Neural progenitor cell (in vitro differentiated cells): ENCODE measurements at places on chromosomes 4 and X. TPM values are rescaled to one million over a fixed set of nuclear protein-coding genes. Genes with fewer than 3 reads are reported as not detected.

Gene PHEX
- total RNA-seq, result 0.06 and 0.07 TPM in 2 replicates

Gene ARR3
- total RNA-seq, result not detected in 2 replicates

Gene CLDN2
- not detected in 2 replicates for total RNA-seq

Gene TMEM31
- total RNA-seq, result 0.46 TPM in 1 of 2 replicates, not detected in the other

Gene RIBC1
- total RNA-seq, result 0.62 and 1.5 TPM in 2 replicates

Gene DCLK2
- total RNA-seq, result 7.9 and 11.7 TPM in 2 replicates

Gene GRPR
- 2.8 and 4.1 TPM in 2 replicates for total RNA-seq

DNA sequence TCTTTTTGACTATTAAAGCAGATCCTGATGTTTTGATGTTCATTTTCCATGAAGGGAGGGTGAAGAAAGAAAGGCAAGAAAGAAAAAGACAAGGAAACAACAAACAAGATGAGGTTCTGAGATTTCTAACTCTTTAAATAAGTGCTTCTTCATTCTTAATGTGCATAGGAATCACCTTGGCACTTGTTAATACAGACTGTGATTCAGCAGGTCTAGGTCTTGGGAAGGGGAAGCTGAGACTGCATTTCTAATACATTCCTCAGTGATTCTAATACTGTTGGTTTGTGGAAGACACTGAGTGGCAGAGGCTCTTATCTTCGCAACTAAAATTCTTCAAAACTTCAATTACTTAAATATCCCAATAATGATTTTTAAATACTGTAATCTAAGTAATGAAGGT is 95.2 kb upstream of the NAP1L5 start:
- no peak for DNase-seq

DNA sequence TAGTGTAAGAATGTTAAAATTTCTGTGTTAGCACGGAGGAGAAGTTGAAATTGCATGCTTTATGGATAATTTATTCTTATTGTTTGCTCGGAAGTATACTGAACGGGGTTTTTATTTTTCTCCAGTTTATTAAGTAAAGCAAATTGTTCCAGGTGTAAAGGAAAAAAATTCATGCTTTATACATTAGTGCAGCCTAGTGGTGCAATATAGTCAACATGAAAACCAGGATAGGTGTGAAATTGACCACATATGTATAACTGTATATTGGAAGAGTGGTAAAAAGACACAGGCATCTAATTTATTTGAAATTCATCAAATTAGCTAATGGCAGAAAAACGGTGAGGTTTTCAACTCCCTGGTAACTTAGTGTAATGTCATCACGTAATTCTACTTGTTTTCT is 959 bp downstream of the BRS3 start:
- DNase-seq, result no peak

DNA sequence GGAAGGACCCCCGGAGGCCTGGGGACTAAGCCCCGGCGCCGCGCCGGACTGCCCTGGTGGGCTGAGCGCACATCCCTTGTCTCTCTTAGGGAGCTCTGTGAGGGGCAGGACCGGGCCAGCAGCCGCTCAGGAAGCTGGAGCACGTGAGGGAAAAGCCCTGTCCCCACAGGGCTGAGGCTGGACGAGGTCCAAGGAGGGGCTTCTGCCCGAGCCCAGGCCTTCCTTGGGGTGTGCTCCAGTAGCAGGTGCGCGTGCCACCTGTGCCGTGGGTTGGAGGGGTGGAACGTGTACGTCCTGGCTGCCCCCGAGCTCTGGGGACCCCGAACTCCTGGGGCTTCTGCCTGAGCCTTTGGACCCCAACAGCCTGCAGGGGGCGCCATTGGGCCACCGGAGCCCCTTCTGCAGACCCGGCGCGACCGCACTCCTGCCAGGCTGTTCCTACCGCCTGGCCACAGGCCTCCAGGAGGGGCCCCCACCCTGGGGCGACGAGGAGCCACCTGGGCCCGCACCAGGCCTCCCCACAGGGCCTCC is 27.2 kb downstream of the TACC3 start:
- peak; percentile 92 for DNase-seq

DNA sequence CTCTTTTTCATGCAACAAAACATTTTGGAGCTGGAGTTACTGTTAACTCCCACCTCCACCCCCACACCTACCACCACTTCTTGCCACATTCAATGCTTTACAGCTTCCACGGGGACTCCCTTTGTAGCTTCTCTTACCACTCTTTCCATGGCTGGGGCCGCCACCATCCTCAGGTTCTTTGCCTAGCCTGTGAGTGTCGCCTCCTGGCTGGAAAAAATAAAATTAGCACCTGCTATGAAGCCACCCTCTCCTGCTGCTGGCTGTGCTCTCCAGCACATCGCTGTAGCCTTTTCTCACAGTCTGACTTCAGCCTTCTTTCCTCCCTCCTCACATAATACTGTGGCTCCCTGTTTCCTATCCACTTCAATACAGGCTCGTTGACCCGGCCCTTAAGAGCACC is 114.4 kb downstream of the FRAS1 start:
- DNase-seq, result peak; percentile 18

DNA sequence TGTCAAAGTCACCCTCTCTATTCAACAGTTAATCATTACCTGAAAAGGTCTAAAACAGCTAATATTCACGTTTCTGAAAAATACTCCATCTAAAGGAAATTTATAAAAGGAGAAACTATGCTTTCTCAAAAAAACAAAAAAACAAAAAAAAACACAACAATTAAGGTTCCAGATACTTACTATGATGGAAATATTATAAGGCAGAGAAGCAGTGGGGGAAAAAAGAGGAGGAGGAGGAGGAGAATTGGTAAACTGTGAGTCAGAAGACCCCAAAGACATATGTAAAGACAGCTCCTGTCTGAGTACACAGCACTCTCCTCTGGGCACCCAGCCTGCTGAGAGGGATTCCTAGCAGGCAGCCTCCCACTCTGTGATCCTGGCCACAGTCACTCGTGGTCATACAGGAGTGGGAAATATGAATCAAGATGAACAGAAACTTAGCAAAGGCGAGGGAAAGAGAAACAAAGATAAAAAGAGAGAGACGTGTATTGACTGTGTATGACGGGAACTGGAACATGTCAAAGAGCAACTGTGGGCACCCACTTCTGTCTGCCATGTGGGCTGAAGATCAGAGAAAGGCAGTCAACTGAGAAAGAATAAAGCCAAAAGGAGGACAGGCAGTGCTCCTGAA is 12.5 kb downstream of the KLHL15 start:
- no peak for DNase-seq

DNA sequence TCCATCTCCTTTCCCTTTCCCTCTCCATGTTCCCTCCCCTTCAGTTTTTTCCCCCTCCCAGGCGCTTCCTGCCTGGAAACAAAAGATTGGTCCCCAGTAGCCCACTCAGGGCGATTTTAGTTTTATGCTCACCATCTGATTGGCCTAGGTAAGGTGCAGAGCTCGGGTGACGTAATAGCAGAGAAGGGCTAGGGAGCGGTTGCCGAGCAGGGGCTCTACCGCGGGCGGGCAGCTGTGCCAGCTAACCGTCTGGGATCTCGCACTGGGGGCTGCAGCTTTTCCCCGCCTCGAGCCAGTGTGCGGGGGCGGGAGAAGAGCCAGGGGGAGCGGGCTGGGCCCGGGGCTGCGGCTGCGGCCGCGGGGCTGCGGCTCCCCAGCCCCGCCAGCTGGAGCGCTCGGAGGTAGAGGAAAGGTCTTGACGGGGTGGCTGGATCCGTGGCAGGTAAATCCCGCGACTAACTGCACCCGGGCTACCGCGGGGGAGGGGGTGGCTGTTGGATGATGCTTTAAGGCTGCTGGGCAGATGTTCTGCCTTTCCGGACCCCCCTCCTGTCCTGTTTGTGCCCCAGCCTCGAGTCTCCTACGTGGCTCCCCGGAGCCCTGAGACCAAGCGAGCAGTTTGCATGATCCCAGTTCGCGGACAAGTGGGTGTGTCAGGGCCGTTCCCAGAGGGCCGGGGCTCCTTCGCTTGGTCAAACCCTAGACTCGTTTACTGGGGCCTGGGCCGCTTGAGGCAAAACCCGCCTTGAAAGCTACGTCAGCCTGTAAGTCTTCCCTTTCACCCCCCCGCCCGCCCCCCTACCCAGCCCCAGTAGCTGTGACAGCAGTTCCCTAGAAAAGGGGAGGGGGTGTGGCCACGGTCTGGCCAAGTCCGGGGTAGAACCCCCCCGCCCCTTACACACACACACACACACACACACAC is at the start of gene PAK3:
TSS of gene PAK3 (plus strand) at position 218 of the 922 bp plus-strand sequence. CDS start 26,913 bp downstream, outside the sequence.
- DNase-seq, result peak; percentile 79

- peak; percentile 9 for DNase-seq
Observed at GRCh38 chr4:82123934-82124333, 249.9 kb downstream of the HNRNPD start.

DNA sequence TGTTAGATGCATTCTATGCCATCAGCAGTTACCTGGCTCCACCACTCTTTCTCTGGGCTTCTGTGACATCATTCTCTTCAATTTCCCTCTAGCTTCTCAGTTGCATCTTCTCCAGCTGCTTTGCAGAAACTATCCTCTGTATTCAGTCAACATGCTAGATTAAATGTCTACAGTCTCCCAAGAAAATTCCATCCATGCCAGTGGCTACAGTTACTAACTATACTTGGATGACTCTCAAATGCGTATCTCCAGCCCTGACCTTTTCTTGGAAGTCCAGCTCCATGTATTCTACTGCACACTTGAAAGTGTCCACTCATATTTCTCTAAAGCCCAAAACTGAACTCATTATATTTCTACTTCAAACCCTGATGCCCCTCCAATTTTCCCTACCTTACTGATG is 232.3 kb upstream of the TENM3 start:
- no peak for DNase-seq

DNA sequence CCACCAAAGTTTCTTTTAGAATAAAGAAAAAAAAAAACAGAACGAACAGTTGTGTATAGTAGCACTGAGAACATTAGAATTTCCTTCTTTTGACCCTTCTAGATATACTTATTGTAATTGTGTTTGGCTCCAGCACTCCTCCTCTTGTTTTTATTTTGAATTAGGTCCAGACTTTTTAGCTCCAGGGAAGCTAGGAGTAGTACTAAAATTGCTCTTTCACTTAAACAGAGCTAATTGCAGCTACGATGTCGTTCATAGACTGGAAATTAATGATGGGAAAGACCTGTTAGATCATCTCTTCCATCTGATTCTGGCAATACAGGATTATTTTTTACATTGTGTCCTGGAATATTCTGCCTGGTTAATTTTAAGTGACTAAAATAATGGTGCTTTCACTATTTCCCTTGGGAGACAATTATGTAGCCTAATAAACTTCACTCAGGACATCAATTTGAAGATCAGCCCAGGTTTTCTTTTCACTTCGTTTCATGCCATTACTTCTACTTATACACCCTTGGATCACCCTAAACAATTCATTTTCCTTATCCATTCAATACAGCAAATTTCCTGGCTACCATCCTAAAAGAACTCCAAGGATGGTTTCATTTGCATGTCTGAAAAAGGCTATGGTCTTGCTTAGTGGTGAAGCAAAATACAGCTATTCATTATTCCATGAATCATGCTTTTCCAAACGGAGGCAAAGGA is 480.8 kb upstream of the TECRL start:
- no peak for DNase-seq

DNA sequence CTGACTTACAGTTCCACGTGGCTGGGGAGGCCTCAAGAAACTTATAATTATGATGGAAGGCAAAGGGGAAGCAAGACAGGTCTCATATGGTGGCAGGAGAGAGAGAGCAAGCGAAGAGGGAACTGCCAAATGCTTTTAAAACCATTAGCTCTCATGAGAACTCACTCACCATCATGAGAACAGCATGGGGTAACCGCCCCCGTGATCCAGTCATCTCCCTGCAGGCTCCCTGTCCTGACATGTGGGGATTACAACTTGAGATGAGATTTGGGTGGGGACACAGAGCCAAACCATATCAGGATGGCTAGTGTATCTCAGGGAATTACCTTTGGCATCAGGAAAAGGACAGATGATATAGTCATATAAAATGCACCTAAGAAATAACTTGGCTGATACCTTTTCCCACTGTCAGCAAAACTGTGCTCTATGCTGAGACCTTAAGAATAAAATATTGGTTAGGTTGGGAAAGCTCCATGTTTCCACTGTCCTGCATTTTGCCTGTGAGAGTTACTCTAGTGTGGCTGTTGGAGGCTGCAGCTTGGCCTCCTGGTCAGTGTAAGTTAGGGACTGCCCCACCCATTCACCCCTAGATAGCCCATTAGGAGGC is 110.3 kb downstream of the UCHL1 start:
- DNase-seq, result no peak

GRCh38 chrX:45750639-45751038 is 550.0 kb upstream of the DIPK2B start:
- no peak for DNase-seq

- DNase-seq, result no peak
Observed at GRCh38 chr4:36224972-36225903, 19.1 kb downstream of the ARAP2 start.

- DNase-seq, result no peak
Observed at GRCh38 chrX:149718757-149719156, 6.9 kb downstream of the MAGEA11 start.

- no peak for DNase-seq
Observed at GRCh38 chr4:152190907-152191306, 345.0 kb downstream of the FBXW7 start.

GRCh38 chr4:56757821-56758411 is 63.6 kb downstream of the SPINK2 start:
- DNase-seq, result peak; percentile 63

DNA sequence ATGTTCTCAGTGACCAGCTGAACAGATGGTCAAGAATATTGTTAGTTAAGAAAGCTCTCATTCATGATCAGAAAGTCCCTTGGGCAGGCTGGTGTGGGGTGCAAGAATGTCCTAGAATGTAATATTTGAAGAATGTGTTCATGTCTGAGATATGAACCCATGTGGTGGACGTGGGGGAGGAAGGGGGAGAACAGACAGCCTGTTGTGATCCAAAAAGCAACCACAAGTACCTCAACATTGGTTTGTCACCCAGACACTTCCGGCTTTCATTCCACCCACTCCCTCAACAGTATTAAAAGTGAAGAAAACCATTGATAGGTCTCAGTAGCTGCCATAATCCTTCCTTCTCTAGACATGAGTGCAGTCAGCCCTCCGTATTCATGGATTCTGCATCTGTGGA is 82.2 kb downstream of the MAML3 start:
- no peak for DNase-seq

DNA sequence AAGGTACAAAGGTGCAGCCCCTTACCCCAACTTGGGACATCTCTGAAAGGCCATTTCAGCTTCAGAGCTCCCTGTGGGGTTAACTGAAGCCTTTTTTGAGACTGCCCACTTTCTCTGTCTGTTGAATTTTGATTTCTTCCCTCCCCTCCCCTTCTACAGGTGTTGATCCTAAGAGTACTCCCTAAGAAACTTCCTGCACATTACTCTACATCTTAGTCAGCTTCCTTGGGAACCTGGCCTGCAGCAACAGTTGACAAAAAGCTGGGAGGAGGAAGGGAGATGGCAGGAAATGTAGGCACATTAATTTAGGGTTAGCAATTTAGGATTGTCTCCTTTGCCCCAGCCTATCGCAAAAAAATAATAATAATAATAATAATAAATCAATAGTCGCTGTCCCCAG is 1.2 kb upstream of the IDS start:
- DNase-seq, result no peak

GRCh38 chr4:78581618-78582017 is 30.0 kb downstream of the ANXA3 start:
- no peak for DNase-seq

- DNase-seq, result no peak
Observed at GRCh38 chr4:117845270-117845669, 189.0 kb upstream of the NDST3 start.

- DNase-seq, result no peak
Observed at GRCh38 chr4:28444886-28445496, 1584.3 kb downstream of the STIM2 start.

- no peak for DNase-seq
Observed at GRCh38 chr4:2804449-2804972, 11.6 kb downstream of the SH3BP2 start.
